ENCODE measurements at places on chromosomes 4 and X.
A peak's percentile ranks its signal among the peaks of the same experiment; 100 is the strongest.

GRCh38 chr4:124745985-124746801 is 33.7 kb upstream of the ANKRD50 start:
- DNase-seq = no peak

- peak; percentile 22 for DNase-seq
Measured at GRCh38 chr4:181569553-181569952, 673.6 kb upstream of the TENM3 start.

GRCh38 chr4:174531486-174531885 is 9.2 kb upstream of the HPGD start:
- DNase-seq = no peak

- no peak for DNase-seq
Measured at GRCh38 chr4:148782284-148782683, 340.1 kb upstream of the NR3C2 start.

DNA sequence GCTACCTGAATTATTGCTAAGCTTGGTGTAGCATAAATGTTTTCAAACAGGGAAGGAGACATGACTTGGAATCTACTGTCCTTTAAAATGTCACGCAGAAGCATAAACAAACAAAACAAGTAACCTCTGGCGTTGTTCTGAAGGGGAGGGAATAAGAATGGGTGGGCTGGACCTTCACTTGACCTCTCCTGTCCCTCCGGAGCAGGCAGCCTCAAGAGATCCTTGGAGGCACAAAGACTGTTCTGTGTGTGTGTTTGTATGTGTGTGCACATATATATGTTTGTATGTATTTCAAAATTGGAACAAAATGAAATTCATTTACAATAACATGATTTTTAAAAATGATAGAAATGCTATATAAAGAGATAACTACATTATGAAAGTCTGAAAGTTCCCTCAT is 91.3 kb upstream of the DCLK2 start:
- DNase-seq = no peak

DNA sequence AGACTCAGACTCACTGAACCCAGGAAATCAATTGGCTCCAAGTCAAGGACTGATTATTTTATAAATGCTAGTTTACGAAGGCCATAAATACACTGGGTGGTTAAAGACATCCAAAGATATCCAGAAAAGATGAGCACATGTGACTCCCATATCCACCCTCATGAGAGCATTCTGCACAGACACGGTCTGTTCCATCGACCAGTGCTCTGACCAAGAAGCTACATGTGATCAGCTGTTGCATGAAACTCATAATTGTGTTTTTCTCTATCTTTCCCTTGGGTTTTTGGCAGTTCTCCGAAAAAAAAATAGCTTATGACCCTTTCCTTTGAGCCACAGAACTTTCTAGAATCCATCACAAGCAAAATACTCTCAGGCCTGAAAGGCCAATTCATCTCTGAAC is 2.7 kb upstream of the PIR start:
- DNase-seq = no peak

DNA sequence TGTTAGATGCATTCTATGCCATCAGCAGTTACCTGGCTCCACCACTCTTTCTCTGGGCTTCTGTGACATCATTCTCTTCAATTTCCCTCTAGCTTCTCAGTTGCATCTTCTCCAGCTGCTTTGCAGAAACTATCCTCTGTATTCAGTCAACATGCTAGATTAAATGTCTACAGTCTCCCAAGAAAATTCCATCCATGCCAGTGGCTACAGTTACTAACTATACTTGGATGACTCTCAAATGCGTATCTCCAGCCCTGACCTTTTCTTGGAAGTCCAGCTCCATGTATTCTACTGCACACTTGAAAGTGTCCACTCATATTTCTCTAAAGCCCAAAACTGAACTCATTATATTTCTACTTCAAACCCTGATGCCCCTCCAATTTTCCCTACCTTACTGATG is 232.3 kb upstream of the TENM3 start:
- peak; percentile 22 for DNase-seq

GRCh38 chrX:152641256-152641875 is 3.7 kb downstream of the GABRQ start:
- DNase-seq = no peak

DNA sequence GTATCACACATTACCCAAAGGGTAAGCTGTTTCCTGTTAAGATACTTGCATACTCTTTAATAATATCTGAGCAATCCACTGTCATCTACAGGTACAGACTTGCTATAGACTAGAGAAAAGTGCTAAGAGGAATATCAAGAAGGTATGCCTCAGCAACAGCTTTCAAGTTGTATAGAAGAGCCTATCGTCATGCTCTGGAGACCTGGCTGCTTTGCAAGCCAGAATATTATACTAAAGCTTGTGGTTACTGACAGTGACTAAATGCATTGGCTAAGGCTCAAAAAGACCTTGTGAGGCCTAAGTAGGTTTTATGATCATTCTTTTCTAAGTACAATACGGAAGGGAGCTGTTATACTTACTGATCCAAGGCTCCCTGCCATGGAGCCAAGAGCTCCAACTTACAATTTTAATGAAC is 11.3 kb downstream of the LAMP2 start:
- peak; percentile 57 for DNase-seq

DNA sequence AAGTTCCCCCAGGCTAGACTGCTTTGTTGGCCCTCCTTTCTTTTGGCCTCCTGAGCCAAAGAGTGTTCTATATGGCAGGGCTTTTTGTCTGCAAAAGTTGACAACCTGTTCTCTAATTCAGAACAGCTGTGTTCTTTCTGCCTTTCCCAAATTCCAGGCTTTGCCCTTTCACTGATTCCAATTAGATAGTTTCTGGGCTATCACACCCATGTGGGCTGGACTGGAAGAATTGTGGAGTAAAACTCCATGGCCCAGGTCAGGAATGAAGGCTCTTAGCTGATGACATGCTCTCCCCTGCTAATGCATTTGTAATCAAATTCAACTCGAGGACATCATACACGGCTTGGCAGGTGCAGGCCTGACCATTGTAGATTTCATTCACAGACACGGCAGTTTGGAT is 19.4 kb downstream of the BMP3 start:
- DNase-seq = no peak

DNA sequence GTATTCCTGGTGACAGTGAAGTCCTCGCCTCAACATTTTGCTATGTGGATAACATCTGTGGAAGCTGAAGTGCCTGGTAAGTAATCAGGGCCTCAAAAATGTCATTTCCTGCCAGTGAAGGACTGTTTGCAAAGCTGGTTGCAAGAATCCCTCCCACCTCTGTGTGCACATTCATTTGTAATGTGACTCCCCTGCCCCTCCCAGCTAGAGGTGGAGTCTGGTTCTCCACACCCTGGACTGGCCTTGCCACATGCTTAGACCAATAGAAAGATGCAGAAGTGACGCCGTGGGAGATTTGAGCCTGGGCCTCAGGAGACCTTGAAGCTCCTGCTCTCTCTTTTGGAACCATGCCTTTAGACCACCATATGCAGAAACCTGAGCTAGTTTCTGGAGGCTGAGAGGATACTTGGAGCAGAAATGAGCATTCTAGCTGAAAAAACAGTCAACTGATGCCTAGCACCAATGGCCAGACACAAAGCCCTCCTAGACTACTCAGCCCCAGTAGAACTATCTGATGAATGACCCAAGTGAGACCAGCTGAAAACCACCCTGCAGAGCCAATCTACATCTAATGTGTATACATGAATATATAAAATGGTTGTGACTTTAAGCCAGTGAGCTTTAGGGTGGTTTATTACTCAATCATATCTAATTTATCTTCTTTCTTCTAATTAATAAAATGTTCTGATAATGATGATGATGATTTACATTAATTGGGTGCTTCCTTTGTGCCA is 47.8 kb upstream of the CRMP1 start:
- no peak for DNase-seq

- DNase-seq = peak; percentile 43
Measured at GRCh38 chr4:17068891-17069290, 170.4 kb upstream of the LDB2 start.

DNA sequence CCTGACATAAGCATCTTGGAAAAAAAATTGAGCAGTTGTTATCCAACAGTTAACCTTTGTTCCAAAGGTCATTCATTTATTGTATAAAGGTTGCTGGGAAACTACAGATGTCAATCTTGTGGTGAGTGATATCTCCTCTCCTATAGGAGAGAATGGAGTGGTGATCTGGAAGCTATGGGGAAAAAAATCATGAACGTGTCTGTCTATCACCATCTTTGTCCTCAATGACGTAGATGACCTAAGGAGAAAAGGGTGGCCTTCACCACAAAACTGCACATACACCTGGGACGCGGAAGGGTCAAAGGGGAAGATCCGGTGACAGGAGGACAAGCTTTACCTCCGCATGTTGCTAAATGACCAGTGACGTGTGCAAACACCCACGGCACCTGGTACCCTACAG is 27.3 kb downstream of the ASB5 start:
- no peak for DNase-seq

DNA sequence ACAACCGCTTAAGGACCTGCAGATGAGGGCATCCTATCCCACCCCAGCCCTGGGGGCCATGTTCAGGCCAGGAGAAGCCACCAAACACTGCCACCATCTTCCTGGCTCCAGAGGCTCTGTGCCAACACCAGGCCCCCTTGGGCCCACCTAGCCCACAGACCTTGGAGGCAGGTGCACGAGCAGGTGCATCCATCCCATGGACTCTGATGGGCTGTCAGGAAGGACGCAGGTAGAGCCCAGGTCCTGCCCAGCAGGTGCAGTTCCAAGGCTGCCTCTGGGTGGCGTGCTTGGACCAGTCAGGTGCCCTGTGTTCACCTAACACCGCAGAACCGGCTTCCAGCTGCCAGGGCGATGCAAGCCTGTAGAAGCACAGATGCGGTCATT is 22.8 kb upstream of the PDE6B start:
- DNase-seq = no peak

- no peak for DNase-seq
Measured at GRCh38 chr4:139484783-139485311, 30.9 kb downstream of the RAB33B start.

DNA sequence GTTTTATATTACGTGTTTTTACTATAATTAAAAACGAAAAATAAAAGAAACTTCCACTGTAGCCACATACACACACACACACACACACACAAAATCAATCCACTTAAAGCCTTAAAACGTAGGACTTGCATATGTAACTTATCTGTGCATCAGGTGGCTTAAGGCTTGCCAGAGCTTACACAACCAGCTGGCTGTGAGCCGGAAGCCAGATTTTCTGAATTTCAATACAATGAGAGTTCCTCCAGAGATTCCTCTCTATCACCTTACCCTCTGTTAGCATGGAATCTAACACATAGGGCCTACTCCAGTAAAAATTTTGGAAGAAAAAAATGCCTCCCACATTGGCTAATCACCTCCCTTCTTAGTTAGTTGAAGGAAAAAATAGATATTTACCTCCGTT is 27.9 kb upstream of the SLITRK4 start:
- DNase-seq = no peak

GRCh38 chr4:127196655-127197352 is 436.0 kb upstream of the INTU start:
- DNase-seq = no peak

GRCh38 chr4:19171832-19172231 is 1079.9 kb upstream of the SLIT2 start:
- DNase-seq = no peak

DNA sequence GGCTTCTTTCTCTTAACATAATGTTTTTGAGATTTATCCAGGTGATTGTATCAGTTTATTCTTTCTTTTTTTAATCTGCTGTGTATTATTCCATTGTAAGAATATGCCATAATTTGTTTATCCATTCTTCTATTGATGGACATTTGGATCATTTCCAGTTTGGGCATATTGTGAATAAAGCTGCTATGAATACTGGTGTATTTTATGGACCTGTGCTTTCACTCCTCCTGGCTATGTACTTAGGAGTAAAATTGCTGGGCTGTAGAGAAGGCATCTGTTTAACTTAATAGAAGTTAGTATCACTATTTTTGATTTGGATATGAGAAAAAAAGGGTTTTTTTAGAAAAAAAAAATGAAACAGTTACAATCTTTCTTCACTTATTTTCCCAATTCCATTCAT is 50.0 kb upstream of the FAM9C start:
- no peak for DNase-seq

DNA sequence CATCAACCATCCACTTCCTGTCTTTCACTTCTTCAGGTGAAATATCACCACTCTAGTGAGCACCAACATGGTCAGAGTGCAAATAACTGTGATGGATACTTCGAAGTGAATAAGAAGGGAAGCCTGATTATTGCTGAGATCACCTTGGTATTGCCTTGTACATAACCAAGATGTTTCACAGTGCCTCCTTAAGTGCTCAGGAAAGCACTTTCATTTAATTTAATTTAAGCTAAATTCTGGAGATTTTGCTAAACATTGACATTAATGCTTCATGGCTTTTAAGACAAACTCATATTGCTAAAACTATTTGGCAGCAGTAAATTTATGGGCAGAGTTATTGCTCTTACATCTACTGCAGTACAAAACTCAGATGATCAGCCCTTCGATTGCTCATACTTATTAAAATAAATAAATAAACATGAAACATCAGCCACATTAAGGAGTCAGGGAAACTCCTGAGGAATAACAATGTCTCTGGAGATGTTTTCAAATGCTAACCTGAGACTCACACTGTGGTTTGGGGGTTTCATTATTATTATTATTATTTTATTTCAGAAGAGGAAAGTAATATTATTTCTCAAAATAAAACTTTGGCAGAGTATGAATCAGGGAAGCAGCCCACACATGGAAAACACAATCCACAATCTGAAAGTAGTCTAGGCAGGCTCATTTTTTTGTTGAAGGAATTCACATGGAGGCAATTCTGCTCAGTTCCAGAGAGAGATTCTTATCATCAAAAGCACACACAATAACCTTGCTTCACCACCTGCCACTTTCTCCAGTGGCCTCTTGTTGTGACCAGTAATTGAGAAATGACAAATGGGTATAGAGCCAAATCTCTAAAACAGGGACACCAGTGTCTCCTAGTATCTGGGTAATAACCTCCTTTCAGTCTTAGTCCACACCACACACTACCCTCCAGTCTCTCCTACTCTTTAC is 344.2 kb downstream of the MAPK10 start:
- no peak for DNase-seq

DNA sequence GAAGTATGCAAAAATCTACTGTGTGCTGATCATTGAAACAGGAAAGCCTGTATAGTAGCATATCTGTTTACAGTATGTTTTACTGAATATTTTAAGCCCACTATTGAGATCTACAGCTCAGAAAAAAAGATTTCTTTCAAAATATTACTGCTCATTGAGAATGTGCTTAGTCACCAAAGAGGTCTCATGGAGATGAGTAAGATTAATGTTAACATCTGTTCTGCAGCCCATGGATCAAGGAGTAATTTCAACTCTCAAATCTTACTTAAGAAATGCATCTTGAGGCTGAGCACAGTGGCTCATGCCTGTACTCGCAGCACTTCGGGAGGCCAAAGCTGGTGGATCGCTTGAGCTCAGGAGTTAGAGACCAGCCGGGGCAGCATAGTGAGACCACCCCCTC is 3.3 kb downstream of the RNF4 start:
- DNase-seq = no peak

GRCh38 chr4:126986828-126987227 is 645.9 kb upstream of the INTU start:
- no peak for DNase-seq

DNA sequence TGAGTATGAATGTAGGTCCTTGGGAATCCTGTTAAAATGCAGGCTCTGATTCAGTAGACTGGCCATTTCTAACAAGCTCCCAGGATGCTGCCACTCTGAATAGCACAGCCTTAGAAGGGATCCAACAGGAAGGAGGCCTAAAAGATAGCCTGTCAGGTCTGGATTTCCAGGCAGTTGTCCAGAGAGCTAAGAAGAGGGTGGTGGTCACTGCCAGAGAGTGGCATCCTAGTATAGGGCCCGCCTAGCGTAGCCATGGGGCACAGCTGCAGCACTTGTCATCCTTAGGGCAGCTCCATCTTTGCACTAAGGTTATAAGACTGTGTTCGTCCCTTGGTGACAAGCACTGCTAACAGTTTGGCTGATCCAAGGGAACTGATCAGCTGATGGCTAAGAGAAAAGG is 20.5 kb upstream of the NUP54 start:
- DNase-seq = no peak

All from GM04504 (cell line).